H9 (cell line): ENCODE measurements at places on chromosomes 2 and 18. TPM values are rescaled to one million over a fixed set of nuclear protein-coding genes. Genes with fewer than 3 reads are reported as not detected.

DNA sequence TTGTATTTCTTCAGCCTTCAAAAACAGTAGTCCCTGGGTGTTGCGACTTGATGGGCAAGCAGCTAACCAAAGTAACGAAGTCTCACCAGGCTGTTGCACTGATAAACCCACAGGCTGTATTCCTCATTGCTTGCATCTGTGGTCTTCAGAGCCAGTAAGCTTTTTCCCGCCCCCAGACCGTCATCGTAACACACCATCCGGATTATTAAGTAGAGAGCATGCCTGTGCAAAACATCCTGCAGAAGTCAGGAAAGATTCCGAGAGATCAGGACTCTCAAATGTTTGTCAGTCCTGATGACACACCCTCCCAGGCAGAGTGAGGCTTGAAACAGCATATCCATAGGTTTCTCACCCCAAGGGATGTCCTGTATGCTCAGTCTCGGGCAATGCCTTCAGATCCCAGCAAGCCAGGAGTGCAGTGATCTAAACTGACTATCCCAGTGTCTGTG is 15.9 kb downstream of the ITGB1BP1 start:
- no peak for DNase-seq

DNA sequence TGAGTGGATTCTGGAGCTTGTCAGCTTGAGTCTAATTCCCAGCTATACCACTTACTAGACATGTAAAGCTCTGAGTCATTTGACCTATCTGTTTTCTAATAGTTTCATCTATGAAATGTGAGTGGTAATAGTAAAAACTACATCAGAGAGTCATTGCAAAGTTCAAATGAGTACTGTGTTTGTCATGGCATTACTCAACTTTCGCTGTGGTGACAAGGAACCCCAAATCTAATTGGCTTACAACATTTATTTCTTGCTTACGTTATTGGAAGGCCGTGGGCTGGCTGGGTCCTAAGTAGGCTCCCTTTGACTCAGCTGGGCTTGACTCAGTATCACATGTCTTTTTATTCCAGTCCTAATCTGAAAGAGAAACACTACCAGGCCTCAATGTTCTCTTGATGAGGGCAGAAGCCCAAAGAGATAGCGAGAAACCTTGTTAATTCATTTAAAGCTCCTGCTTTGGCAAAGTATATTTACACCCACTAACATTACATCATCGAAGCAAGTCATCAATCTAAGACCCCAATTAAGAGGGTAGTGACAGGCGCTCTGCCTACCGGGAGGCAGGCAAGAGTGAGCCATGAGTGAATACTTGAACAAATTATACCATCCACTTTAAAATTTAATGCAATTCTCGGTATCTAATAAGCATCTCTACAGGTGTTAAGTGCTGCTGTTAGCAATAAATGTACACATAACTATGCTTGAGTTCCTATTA is 431.8 kb upstream of the SPHKAP start:
- DNase-seq = no peak

- no peak for DNase-seq
Observed at GRCh38 chr2:12310399-12310798, 406.3 kb upstream of the TRIB2 start.

DNA sequence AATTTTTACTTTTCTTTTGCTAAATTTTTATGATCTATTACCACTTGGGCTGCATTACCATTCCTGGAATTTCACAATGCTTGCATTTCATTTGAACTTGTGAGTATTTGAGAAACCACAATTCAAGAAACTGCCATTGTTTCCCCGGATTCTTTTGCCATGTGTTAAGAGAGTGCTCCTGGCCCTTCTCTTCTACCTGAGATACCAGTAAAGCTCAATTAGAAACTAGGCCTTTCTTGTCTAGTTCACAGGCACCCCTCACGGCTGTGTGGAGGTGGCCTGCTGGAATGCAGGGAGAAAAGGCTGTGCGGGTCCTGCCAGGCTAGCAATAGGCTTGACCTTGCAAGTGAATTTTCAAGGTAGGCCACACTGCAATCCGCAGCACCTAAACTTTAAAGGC is 40.8 kb downstream of the ZEB2 start:
- DNase-seq = peak; percentile 68

DNA sequence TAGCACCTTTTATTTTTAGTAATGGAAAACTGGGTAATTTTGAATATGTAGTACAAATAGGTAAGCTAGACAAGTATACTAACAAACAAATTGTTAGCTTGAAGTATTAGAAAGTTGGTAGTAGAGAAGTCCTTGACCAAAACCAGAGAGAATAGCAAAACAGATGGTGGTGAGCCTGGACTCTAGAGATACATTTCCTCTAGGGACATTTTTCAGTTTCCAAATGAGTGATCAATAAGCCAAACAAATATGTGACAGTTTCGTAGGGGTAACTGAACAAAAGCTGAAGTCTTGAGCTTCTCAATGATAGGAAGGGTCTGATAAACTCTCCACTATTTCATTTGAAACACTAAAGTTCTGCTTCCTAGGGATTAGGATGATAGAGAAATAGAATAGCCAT is 692.0 kb upstream of the FAM98A start:
- DNase-seq = no peak

DNA sequence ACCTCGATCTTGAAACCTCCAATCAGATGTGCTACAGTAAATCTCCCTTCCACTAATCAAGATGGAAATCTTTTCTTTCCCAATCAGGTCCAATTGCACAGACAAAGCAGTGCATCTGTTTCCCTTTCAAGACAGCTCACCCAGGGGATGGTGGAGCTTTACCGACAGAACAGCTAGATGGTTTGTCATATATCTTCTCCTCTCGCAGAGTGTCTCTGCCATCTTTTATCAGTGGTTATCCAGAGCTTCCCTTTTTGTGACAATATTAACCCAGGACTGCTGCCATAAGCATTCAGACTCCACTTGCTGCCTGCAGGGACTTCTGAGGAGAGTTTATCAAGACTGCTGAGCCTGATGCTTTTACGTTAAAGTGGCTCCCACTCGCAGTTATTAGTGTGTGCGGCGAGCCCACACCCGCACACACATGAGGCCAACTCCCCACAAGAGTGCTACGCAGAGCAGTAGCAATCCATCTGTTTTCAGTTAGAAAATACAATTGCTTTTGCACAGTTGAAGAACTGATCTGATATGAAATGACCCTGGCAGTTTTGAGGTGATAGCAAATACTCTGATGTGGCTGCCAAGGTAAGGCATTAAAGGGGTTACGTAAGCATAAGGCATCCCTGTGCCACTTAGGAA is 398.9 kb downstream of the NCKAP5 start:
- no peak for DNase-seq

DNA sequence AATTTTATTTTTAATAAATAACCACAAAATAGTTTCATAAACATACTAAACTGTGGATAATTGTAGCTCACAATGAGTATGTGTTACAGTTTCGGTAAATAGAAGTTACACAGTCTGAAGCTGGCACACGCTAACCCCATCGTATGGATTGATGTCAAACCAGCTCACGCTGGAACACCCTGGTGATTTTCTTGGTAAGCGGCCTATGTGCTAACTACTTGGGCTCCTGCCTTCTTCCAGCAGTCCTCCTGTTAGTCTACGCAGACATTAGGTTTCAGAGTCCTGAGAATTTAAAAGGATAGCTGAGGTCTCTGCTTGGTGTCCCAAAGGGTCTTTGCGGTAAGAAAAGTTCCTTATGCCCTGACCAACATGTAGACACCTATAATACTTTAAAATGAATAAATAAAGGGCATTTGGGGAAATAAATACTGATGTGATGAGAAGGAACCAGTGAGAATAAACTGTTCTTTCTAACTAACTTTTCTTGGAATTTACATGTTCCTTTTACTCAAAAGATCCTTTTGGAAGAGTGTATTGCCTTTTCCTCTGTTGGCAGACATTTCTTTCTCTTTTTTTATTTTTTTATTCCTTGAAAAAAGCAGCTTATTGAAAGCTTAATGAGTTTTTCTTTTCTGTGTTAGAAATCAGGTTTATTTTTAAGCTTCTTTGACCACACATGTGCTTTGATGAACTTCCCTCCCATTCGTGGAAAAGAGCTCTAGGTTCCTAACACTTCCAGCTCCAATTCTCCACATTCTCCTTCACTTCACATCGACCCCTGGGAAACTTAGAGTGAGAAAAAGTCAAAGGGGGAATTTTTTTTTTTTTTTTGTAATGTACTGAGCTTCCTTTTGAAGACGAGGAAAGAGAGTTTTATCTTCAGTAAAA is 322.2 kb downstream of the IRS1 start:
- no peak for DNase-seq

GRCh38 chr2:147495734-147496133 is 349.1 kb upstream of the ACVR2A start:
- DNase-seq = no peak

DNA sequence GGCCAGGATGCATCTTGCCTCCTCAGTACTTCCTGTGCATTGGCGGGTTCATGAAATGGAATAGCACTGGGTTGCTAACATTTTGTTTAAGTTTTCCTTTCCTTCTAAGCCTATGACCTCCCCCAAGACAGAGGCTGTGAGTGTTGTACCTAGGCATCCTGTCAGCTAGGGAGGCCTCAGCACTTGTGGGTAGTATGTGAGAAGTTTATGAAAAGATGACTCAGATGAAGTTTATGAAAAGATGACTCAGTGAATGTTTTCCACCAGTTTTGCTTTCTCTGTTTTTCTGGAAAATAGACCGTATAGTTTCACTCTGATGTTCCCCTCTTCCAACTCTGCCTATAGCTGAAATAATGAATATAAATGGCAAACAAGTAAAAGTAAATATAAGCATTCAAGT is 412.9 kb downstream of the TMEM182 start:
- DNase-seq = no peak

DNA sequence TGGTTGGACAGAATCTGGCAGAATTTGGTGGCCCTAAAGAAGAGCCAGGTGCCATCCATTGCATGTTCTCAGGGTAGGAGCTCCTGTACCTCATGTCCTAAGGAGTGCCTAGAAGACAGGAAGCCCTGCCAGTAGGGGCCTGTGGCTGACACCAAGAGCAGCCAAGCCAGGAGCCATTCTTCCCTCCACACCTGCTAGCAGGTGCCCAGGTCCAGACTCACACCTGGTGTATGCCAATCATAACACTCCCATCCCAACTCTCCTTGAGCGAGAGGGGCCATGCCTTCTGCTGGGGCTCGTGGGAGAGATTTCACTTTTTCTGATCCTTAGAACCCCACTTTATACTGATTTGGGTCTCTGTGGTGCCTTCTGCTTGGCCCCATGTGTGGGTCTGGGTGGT is 26.5 kb upstream of the TMEM37 start:
- no peak for DNase-seq

- no peak for DNase-seq
Observed at GRCh38 chr2:238566001-238566645, 139.4 kb downstream of the ASB1 start.

- no peak for DNase-seq
Observed at GRCh38 chr18:64180171-64180570, 31.3 kb upstream of the LINC00305 start.

GRCh38 chr2:17479875-17480274 is 38.4 kb downstream of the RAD51AP2 start:
- DNase-seq = no peak

DNA sequence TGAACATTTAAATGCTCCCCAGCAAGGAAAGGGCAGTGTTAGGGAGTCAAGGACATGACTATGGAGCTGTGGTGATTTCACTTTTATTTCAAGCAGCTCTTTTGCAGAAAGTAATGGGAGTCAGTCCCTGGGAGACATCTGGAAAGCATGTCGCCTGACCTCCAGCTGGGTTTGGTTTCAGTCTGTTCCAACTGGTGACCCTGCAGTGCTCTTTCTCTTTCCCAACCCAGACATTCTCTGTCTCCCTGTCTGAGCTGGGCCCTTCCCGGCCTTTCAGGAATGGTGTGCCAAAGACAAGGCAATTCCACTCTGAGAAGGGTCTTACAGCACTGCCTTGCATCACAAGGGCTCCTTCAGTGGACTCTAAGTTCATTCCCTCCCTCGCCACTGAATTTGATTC is 323.2 kb downstream of the OSR1 start:
- DNase-seq = no peak

DNA sequence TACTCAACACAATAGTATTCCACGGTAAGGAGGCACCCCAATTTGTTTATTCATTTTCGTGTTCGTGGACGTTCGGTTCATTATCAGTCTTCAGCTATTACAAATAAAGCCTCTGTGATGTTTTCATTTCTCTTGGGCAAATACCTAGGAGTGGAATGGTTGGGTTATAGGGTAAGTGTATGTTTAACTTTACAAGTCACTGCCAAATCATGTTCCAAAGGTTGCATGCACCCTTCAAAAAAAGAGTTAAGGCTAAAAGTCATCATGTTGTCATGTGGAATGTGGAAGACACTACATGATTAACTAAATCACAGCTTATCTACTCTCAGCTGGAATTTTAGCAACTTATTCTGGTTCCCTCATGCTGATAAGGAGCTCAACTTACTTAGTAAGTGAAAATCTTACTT is 15.8 kb downstream of the INO80C start:
- DNase-seq = no peak

- no peak for DNase-seq
Observed at GRCh38 chr2:121360566-121361300, 75.7 kb upstream of the TFCP2L1 start.

DNA sequence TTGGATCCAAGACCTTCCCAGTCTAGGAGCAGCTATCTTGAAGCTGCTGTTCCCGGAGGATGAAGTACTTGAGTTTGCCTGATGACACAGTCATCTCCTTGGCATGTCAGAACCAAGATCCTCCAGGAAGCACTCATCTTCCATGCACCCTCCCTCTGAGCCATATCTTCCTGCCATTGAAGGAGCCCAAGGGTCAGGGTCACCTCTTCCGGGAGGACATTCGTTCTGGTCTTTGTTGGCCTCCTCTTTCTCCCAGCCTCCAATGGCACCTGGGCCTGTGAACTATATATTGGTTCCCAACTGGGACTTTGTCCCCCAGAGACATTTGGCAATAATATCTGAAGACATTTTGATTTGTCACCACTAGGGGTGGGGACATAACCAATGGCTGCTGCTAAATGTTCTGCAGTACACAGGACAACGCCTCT is 4.2 kb upstream of the MYO7B start:
- DNase-seq = no peak

DNA sequence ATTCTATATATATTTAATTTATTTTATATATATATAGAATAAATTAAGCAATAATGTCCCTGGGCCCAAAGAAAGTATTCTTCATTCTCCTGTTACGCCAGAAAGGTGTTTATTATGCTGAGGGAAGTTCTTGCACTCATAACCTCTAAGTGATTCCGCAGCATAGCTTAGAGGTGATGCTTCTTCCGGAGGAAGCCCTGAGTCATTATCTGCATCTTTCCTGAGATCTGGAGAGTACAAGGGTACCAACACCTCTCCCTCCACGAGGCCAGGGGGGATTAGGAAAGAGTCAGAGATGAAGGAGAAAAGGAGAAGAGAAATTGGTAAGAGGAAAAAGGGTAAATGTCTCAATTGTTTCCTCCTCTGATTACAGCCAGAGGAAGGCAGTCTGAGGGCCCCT is 43.1 kb upstream of the RTN4 start:
- no peak for DNase-seq

The SIX2 gene
- 0.15 TPM in 1 of 2 replicates, not detected in the other for total RNA-seq

The MGAT4A gene
- 3.3 and 3.5 TPM in 2 replicates for total RNA-seq

The POMC gene
- 1.6 and 2.5 TPM in 2 replicates for total RNA-seq

The GAREM2 gene
- 14.2 and 14.4 TPM in 2 replicates for total RNA-seq

The CNNM3 gene
- total RNA-seq = 22.8 and 25.0 TPM in 2 replicates

The NEU2 gene
- not detected in 2 replicates for total RNA-seq

The FBXO41 gene
- 15.4 and 16.2 TPM in 2 replicates for total RNA-seq
